ENCODE measurements at places on chromosomes 11 and 22.
A peak's percentile ranks its signal among the peaks of the same experiment; 100 is the strongest.

- DNase-seq: no peak
Observed at GRCh38 chr11:133579165-133580031, 47.1 kb upstream of the OPCML start.

GRCh38 chr11:133134314-133135173, 397.8 kb downstream of the OPCML start:
- peak; percentile 38 for DNase-seq

DNA sequence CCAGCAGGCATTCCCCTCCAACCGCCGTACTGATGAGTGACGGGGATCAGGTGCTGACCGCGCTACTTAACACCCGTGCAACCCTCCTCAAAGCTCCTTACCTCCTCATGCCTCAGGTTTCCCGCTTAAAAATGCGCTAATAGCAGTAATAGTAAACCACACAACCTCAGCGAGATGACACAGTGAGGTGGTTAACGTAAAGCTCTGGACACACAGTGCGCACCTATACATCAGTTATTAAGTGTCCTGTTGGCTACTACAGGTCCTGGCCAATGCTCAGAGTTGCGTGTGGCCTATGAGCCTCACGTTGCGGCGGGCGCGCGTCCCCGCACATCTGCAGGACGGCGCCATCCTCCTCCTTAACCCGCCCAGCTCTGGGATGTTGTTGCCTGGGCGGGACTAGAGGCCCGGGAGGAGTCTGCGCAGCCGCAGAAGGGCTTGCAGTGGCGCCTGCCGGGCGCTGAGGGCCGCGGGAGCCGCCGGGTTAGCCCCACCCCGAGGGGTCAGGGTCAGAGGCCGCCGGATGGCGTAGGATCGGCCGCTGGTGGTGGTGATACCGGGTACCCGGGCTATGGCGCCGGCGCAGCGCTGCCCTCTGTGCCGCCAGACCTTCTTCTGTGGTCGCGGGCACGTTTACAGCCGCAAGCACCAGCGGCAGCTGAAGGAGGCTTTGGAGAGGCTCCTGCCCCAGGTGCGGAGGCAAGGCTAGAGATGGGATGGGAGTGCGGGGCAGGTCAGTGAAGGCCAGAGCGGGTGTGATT, at the start of gene CENATAC:
Gene CENATAC, plus strand, starts transcription at position 512 of the 761 bp plus-strand sequence. Its CDS starts 60 bp downstream, at position 572.
- peak; percentile 87 for DNase-seq

DNA sequence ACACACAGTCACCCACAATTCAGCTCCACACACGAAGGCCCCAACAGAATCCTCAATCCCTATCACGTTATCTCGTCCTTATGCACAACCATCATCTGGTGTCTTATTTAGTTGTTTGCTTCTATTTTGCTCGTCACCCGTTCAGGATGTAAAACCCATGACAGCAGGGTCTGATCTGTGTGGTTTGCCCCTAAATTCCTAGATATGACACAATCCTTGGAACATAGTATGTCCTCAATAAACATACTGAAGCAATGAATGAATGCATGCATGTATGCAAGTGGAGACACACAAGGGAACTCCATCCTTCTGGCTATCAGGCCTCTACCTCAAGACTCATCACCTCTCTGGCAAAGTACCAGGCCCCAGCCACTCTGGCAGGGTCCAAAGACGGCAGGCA, 20.2 kb downstream of the STARD10 start:
- no peak for DNase-seq

DNA sequence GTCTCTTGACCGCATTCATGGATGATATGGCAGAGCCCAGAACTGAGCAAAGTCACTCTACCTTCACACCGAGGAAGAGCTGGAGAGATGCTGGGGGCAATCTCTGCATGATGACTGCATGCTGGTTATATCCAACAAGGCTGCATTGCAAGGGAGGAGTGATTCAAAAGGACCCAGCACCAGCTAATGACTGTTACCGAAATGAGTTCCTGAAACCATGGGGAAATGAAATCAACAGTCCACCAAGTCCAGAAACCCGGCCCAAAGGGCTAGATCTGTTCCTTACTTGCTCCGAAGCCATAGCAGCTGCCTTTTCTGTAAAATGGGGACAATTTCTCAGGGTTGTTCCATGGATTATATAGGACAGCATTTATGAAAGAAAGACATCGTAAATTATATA, 1.2 kb upstream of the SMIM35 start:
- no peak for DNase-seq

DNA sequence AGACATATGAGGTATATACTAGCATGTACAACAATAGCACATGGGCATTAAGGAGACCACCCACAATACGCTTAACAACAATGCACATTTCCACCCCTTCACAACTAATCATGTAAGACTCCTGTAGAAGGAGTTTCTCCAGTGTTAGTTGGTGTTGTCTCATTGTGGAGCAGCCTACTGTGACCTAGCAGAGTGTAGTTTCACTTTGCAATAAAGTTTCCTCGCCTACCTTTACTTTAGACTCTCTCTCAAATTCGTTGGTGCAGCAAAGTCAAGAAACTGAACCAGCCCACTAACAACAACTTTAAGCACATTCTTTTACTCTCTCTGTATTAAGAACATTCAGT, 863.6 kb downstream of the FAM181B start:
- DNase-seq: no peak

- DNase-seq: no peak
Observed at GRCh38 chr22:20524004-20524481, 16.6 kb downstream of the MED15 start.
